ENCODE measurements at places on chromosomes 2 and 18.

- DNase-seq = peak; percentile 87
These were observed 38.8 kb downstream of the LIMS1 start for GRCh38 chr2:108573061-108573460.

DNA sequence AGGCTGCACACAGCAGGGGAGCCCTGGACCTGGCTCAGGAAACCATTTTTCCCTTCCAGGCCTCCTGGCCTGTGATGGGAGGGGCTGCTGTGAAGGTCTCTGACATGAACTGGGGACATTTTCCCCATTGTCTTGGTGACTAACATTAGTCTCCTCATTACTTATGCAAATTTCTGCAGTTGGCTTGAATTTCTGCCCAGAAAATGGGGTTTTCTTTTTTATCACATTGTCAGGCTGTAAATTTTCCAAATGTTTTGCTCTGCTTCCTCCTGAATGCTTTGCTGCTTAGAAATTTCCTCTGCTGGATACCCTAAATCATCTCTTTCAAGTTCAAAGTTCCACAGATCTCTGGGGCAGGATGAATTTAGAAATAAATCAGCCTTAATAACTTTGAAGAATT, 78.2 kb downstream of the EHBP1 start:
- DNase-seq = peak; percentile 61

DNA sequence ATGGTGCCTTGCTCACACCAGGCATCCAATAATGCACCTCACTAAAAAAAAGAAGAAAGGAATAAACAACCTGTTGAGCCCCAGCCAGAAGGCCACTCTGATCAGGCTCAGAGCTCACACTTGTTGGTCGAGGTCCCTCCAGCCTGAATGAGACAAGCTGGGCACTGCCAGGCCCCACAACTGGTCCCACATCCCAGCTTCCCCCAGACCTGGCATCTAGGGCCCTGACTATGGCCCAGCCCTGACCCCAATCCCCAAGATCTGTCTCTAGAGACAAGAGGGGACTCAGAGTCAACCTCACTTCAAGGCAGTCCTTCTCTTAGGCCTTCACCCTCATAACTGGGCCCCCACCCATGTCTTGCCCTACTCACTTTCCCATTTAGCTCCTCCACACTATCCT, 22.4 kb downstream of the TEX51 start:
- DNase-seq = no peak

DNA sequence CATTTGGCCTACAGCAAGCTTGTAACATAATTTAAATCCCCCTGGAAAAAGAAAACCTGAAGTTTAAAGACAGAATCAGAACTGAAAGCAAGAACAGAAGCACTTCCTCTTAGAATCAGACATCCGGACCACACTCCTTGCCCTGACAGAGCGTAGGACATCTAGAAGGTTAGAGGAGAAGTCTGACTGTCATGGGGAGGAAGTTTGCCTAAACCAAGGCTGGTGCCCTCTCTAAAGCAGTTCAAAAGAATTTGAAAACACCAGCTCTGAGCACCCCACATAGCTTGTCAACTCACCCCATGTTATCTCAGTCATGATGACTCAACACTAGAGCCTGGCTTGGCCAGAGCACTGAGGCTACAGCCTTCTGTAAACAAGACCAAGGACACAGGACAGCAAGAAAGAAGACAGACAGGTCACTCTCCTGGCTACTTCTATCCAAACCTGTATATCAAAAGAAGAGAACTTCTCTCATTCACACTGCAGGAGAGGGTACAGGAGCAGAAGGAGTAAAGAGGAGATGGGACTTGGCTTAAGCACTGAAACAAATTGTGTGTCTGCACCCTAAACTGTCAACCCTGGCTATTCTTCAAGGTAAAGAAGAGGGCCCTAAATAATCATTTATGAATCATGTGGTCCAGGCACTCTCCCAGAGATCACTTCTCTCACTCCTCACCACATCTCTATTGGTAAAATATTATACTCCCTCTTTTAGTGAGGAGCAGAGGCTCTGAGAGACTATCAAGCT, 198.6 kb downstream of the MEMO1 start:
- no peak for DNase-seq

- no peak for DNase-seq
These were observed 63.5 kb downstream of the CCDC102B start for GRCh38 chr18:68861365-68861764.

GRCh38 chr2:241895712-241896641, 26.4 kb downstream of the RTP5 start:
- DNase-seq = no peak

- peak; percentile 65 for DNase-seq
These were observed 194.5 kb upstream of the LRRTM1 start for GRCh38 chr2:80499095-80499494.

DNA sequence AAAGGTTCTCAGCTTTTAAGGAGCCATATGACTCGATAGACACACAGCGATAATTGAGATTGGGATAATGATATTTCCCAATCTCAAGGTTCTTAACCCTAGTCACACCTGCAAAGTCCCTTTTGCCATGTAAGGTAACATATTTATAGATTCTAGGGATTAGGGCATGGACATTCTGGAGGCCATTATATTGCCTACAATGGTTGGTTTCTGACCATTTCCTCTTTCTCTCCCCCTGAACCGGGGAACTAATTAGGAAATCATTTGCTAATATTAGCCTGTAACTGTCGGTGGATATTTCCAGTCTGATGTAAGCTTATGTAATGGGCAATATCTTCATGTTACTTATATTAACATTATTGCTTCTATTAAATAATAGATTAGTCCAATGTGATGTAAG, 40.8 kb upstream of the ARHGAP15 start:
- DNase-seq = no peak

- peak; percentile 27 for DNase-seq
These were observed 1.6 kb downstream of the IRS1 start for GRCh38 chr2:226797989-226798421.

- DNase-seq = no peak
These were observed 1.7 kb downstream of the ERFE start for GRCh38 chr2:238160206-238161129.

DNA sequence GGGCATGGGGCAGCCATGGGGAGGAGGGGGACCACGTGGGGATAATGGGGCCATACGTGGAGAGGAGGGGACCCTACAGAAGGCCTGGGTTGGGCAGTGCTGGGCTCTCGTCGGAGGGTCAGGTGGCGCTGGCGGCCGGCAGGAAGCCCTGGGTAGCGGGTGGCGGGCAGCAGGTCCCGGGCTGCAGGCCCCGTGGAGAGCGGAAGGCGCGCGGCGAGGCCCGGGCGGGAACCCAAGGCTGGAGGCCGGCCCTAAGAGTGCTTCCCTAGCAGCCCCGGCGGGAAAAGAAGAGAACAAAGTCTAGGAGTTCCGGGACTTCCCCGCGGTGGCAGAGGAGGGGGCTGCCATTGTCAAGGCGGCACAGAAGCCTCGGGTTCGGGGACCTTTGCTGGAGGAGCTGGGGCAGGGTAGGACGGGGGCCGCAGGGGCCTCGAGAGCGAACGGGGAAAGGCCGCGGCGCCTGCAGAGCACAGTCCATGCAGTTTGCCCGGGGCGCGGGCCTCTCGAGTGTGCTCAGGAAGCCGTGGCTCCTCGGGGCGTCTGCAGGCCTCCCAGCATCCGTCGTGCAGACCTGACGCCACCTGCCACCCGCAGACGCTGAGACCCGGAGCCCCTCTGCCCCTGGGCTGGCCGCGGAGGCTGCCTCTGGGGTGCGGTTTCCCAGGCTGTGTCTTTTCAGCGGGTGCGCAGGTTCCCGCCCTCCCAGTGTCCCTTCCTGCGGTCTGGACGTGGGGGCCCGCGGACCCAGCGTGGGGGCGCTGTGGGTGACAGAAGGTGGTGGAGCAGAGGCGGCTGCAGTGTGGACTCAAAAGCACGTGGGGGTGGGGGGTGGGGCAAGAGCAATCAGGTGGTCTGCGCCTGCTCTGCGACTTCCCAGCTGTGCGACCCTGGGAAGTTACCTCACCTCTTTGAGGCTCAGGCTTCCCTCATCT, 19.4 kb upstream of the NCL start:
- DNase-seq = no peak

DNA sequence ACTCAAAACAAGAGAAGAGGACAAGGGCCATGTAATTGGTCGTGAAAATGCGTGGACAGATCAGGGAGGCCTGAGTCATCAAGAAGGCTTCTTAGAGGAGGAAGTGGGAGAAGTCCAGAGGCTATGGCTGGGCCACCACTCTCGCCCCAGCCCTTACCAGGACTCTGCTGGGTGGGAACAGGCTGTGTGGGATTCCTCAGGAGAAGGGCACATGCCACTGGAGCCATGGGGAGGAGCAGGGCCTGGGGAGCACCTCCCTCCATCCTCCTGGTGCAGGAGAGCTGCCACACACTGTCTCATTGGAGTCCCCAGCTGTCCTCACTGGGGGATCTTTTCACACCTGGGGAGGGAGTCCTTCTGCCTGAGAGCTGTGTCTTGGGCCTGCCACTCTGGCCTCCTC, 9.4 kb upstream of the RALB start:
- DNase-seq = peak; percentile 25

DNA sequence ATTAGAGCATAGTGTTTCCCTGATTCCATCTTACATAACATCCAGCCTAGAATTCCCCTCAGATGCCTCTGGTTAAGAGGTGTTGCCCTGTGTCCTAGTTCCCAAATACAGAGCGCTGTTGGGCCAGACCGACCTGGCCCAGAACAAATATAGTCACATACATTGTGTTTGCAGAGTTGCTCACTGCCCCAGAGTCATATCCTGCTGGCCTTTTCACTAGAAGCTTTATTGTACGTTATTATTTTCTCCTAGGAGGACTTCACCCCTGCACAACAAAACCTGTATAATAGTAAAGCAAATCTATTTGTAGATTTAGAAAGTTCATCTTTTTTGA, 11.1 kb upstream of the MAP4K3 start:
- no peak for DNase-seq

DNA sequence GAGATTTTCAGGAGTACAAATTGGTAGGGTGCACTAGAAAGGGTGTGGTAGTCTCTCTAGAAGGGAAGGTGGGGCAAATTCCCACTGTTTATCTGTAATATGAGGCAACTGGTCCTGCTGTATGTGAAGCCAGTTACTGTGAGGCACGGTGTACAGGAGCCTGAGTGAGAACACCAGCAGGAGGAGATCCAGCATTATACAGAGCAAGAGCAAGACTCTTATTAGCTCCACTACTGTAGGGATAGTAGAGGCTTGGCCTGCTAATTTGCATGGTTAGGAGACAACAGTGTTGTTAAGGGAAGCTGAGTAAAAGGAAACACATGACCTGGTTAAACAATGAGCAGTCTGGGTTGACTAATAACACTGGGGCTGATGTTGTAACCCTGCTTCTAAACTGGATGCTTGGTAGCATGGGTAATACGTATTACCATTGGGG, 76.3 kb upstream of the WDSUB1 start:
- peak; percentile 2 for DNase-seq

GRCh38 chr2:47833516-47833968, 50.6 kb downstream of the MSH6 start:
- DNase-seq = no peak

DNA sequence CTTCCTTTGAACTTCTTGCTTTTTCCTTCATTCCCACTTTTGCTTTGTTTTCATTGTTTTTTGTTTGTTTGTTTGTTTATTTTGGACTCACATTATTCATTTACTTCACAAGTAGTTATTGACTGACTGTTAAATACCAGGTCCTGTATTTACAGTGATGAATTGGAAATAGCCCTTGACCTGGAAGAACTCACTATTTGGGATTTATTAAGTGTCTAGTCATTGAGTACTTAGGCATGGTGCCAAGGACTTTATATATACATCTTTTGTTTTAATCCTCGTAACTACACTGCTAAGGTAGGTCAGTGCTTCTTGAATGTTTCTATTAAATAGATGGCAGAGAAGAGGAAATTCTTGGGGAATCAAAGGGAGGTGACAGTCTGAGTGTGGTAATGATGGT, 11.1 kb downstream of the SPOPL start:
- no peak for DNase-seq

GRCh38 chr2:1055014-1055595, 104.5 kb downstream of the SNTG2 start:
- DNase-seq = peak; percentile 89

- DNase-seq = no peak
These were observed 308.3 kb downstream of the SETBP1 start for GRCh38 chr18:44988821-44989587.

GRCh38 chr2:53379547-53379946, 388.1 kb upstream of the CHAC2 start:
- DNase-seq = no peak

GRCh38 chr2:238241970-238242369, 2.1 kb upstream of the HES6 start:
- no peak for DNase-seq

GRCh38 chr2:127208313-127208712, 11.8 kb downstream of the CYP27C1 start:
- DNase-seq = peak; percentile 74

DNA sequence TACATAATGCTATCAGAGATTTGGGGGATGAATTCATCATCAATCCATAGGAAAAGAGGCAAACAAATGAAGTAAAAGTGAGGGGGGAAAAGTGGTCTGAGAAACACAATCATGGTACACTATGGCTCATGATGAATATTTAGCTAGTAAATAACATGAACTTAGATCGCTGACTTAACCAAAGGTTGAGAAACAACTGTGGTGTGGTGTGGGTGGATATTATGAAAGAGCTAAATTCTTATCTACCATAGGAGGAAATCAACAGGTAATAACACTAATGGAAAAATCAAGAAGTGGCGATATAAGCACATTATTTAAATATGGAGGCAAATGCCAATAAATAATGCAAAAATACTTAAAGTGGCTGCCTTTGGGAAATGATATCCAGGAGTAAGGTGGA, 12.2 kb upstream of the TPRKB start:
- no peak for DNase-seq

DNA sequence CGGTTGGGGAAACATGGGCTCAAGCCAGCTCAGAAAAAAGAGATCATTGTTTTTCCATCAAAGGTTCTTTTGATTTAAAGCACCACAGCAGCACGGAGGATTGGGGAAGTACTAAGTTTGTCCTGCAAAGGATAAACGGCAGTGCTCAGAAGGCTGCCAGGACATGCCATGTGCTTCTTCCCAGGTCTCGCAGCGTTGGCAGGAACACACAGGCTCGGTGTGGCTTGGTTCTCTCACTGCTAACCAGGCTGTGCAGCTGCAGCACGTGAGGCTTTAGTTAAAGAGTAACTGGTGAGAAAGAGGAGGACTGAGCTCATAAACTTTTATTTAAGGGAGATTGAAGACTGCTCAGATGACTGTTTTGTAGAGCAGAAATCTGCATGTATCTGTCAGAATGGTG, 264.3 kb downstream of the TSN start:
- no peak for DNase-seq

DNA sequence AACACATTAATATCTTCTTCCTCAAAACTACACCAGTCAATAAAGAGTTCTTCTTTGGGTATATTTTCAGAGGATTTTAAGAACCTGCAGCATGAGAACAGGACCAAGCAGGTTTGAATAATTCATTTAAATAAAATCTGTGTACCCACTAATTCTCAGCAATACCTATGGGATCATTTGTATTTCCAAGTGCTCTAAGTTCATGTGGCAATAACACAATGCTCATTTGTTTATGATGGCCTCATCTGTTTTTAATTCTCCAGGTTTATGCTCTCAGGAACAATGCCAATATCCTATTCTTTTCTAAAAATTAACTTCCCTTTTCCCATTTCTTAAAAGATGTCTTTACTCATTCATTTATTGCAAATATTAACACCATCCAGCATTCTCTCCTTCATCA, 264.7 kb downstream of the METTL4 start:
- DNase-seq = no peak

GRCh38 chr2:74333175-74333574, 10.0 kb downstream of the SLC4A5 start:
- DNase-seq = peak; percentile 10

Measured in fibroblast of skin of abdomen (primary cell).